ENCODE measurements at places on chromosomes 2 and 18.

DNA sequence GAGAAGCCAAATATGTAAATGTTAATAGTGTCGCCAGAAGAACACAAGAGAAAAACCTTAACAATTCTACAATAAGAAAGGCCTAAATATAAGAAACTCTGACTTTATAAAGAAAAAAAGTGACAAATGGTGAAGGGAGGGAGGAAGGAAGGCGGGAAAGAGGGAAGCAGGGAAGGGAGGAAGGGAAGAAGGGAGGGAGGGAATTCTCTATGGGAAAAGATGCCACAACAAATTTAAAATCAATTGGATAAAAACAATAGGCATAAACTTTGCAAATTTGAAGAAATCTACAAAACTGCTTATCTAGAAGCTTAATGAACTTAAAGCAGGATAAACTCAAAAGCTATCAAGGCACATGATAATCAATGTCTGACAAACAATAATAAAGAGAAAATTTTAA, 16.9 kb downstream of the NBAS start:
- DNase-seq, result no peak
- no peak overlapping the region for H3K27ac ChIP-seq
- H3K36me3 ChIP-seq, result no peaks in the 10 kb centered on the region
- no peaks in the 10 kb centered on the region for H3K27me3 ChIP-seq

GRCh38 chr2:231541645-231542044, 11.4 kb upstream of the NMUR1 start:
- no peaks in the 10 kb centered on the region for H3K36me3 ChIP-seq
- no peaks in the 10 kb centered on the region for H3K4me1 ChIP-seq
- no peak overlapping the region for H3K4me3 ChIP-seq
- no peaks in the 10 kb centered on the region for H3K27me3 ChIP-seq
- no peak overlapping the region for H3K27ac ChIP-seq
- DNase-seq, result peak; percentile 90

- H3K4me3 ChIP-seq, result peak overlapping the region; percentile 56
- no peak for DNase-seq
- no peaks in the 10 kb centered on the region for H3K4me1 ChIP-seq
Measured at GRCh38 chr2:105118960-105119359, 81.1 kb downstream of the MRPS9 start.

- no peaks in the 10 kb centered on the region for H3K36me3 ChIP-seq
- DNase-seq, result no peak
- no peaks in the 10 kb centered on the region for H3K4me1 ChIP-seq
- H3K27ac ChIP-seq, result no peak overlapping the region
- H3K4me3 ChIP-seq, result no peak overlapping the region
Measured at GRCh38 chr18:48904091-48904490, 46.7 kb downstream of the SMAD7 start.

- no peak for DNase-seq
- peak overlapping the region; percentile 60 for H3K27ac ChIP-seq
- no peaks in the 10 kb centered on the region for H3K27me3 ChIP-seq
- peak overlapping the region; percentile 32 for H3K4me3 ChIP-seq
Measured at GRCh38 chr18:47917923-47918610, 12.4 kb downstream of the SMAD2 start.

GRCh38 chr2:240619506-240620148, 5.7 kb upstream of the GPR35 start:
- no peak for DNase-seq
- H3K4me3 ChIP-seq, result no peak overlapping the region
- H3K27ac ChIP-seq, result no peak overlapping the region
- no peaks in the 10 kb centered on the region for H3K27me3 ChIP-seq

DNA sequence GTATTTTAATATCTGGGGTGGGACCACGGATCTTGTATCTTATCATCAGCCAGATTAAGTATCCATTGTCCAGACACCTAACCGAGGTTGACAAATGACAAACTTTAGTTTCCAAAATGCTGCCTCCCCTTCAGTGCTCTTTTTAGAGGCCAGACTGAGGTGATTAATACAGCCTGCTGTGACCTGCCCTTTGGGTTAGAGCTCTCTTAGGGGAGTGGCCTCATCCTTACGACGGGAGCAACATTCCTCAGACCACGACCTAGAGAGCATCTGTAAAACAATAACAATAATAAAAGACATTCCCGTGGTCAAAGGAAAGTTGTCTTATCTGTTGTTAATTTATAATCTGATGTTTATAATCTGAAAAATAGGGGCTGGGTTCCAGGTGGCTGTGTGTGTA, 405.3 kb downstream of the LPIN1 start:
- no peaks in the 10 kb centered on the region for H3K4me1 ChIP-seq
- H3K27me3 ChIP-seq, result peaks cover 3% of the 10 kb centered on the region
- no peak for DNase-seq
- H3K27ac ChIP-seq, result no peak overlapping the region
- no peaks in the 10 kb centered on the region for H3K36me3 ChIP-seq
- no peak overlapping the region for H3K4me3 ChIP-seq

- no peak overlapping the region for H3K4me3 ChIP-seq
- peaks cover 6% of the 10 kb centered on the region for H3K4me1 ChIP-seq
- H3K27ac ChIP-seq, result no peak overlapping the region
- H3K36me3 ChIP-seq, result no peaks in the 10 kb centered on the region
- DNase-seq, result no peak
- H3K27me3 ChIP-seq, result peaks cover 17% of the 10 kb centered on the region
Measured at GRCh38 chr2:218389333-218390150, 7.5 kb downstream of the SLC11A1 start.

GRCh38 chr2:15363142-15363541, 198.0 kb downstream of the NBAS start:
- peaks cover 7% of the 10 kb centered on the region for H3K4me1 ChIP-seq
- H3K27ac ChIP-seq, result no peak overlapping the region
- DNase-seq, result no peak
- H3K4me3 ChIP-seq, result no peak overlapping the region
- H3K27me3 ChIP-seq, result no peaks in the 10 kb centered on the region

- no peak for DNase-seq
- H3K27me3 ChIP-seq, result no peaks in the 10 kb centered on the region
- H3K4me1 ChIP-seq, result no peaks in the 10 kb centered on the region
- H3K36me3 ChIP-seq, result peaks cover 3% of the 10 kb centered on the region
Measured at GRCh38 chr2:219369447-219369861, 18.3 kb downstream of the DNPEP start.

DNA sequence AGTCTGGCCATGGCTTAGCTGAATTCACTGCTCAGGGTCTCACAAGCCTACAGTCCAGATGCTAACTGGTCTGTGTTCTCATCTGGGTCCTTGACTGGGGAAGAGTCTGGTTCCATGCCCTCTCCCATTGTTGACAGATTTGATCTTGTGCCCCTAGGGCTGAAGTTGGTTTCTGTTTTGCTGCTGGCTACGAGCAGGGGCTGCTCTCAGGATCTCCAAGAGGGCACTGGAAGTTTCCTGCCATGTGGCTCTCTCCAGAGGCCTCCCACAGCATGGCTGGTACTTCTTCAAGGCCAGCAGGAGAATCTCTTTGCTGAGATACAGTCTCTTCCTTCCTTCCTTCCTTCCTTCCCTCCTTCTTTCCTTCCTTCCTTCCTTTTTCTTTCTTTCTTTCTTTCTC, 78.1 kb downstream of the SPP2 start:
- H3K4me1 ChIP-seq, result no peaks in the 10 kb centered on the region
- no peaks in the 10 kb centered on the region for H3K36me3 ChIP-seq
- no peaks in the 10 kb centered on the region for H3K27me3 ChIP-seq
- no peak overlapping the region for H3K27ac ChIP-seq

GRCh38 chr2:39871291-39871761, 92.3 kb upstream of the THUMPD2 start:
- no peak for DNase-seq
- no peaks in the 10 kb centered on the region for H3K36me3 ChIP-seq
- H3K27ac ChIP-seq, result no peak overlapping the region
- H3K4me3 ChIP-seq, result no peak overlapping the region

GRCh38 chr2:150759106-150759505, 271.6 kb upstream of the RND3 start:
- H3K4me1 ChIP-seq, result no peaks in the 10 kb centered on the region
- DNase-seq, result no peak
- no peaks in the 10 kb centered on the region for H3K36me3 ChIP-seq
- H3K4me3 ChIP-seq, result no peak overlapping the region
- no peaks in the 10 kb centered on the region for H3K27me3 ChIP-seq

DNA sequence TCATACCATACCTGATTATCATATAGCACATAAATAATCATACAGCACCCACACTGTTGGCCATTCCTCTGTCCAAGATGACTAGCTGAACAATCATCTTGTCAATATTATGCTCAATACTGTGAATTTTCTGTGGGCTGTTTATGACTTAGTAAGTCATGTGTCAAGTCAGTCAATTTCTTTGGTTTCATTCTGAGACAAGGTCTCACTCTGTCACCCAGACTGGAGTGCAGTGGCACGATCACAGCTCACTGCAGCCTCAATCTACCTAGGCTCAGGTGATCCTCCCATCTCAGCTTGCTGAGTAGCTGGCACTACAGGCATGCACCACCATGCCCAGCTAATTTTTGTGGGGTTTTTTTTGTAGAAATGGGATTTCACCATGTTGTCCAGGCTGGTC, 5.7 kb downstream of the MCM6 start:
- DNase-seq, result no peak
- H3K36me3 ChIP-seq, result peaks cover 76% of the 10 kb centered on the region
- H3K4me1 ChIP-seq, result peaks cover 2% of the 10 kb centered on the region
- no peak overlapping the region for H3K27ac ChIP-seq

DNA sequence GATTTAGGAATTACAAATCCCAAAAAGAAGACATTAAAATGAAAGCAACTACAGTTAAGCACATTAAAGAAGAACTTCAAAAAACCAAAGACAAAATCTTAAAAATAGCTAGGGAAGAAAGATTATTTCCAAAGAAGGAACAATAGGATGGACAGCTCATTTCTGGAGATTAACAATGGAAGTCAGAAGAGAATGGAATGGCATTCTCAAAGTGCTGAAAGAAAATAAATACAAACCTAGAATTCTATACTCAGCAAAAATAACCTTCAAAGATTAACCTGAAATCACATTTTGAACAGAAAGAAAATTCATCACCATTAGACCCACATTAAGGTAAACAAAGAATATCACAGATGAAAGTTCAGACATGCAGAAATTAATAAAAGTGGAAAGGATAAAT, 229.2 kb downstream of the HDAC4 start:
- no peak overlapping the region for H3K27ac ChIP-seq
- DNase-seq, result no peak
- no peaks in the 10 kb centered on the region for H3K36me3 ChIP-seq
- H3K4me1 ChIP-seq, result no peaks in the 10 kb centered on the region
- H3K27me3 ChIP-seq, result no peaks in the 10 kb centered on the region

- no peaks in the 10 kb centered on the region for H3K4me1 ChIP-seq
- DNase-seq, result no peak
- H3K36me3 ChIP-seq, result no peaks in the 10 kb centered on the region
Measured at GRCh38 chr2:3486047-3487027, 33.0 kb downstream of the ADI1 start.

DNA sequence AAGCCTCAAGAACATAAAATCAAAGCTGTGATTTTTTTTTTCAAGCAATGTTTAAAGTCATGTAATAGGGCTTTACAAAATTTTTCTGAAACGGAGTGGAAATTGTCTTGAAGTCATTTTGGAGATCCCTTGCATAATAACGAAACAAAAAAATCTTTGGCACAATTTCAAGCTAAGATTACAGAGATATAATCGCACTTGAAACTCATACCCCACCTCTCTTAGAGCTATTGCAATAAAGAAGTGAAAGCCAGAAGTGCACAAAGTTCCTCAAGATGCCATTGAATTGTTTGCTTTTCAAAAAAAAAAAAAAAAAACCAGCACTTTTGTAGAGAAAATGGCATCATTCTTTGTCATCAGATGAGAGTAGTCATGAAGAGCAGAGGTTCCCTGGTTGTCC, 152.3 kb downstream of the PAX3 start:
- no peak overlapping the region for H3K27ac ChIP-seq
- no peaks in the 10 kb centered on the region for H3K4me1 ChIP-seq
- DNase-seq, result no peak
- H3K36me3 ChIP-seq, result no peaks in the 10 kb centered on the region

- no peak overlapping the region for H3K4me3 ChIP-seq
- no peaks in the 10 kb centered on the region for H3K36me3 ChIP-seq
- H3K27ac ChIP-seq, result no peak overlapping the region
Measured at GRCh38 chr2:2573658-2574293, 242.7 kb upstream of the MYT1L start.

DNA sequence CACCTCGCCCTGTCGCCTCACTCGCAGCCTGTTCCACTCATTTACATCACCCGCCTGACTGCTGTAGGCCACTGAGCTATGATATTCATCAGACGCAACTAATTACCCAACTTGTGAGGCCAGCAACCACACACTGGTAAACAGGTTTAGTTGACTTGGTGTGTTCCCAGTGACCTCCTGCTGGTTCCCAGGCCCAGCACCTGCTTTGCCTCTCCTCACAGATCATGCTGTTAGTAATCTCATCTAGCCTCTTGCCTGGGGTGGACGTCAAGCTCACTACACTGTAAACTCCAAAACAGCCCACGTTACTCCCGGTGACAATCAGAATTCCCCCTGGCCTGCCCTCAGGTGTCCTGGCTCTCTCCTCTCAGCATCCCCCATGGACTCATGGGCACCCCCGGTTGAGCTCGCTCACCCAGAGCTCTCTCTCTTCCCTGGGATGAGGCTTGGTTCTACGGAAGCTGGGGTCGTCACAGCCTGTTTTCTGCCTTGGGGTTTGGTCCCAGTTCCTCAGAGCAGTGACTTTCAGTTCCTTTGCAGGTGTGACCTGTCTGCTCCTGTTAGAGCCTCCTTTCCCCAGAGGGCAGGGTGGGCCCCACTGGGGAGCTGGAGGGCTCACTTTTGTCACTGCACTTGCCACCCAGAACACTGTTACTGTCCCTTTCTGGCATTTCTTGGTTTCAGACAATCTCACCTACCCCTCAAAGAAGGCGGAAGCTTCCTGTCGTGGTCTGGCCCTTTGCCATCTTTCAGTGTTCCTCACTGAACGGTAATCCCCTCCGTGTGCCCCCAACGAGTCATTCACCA, 40.3 kb downstream of the INPP5D start:
- H3K4me3 ChIP-seq, result no peak overlapping the region
- H3K36me3 ChIP-seq, result no peaks in the 10 kb centered on the region
- no peak for DNase-seq
- no peak overlapping the region for H3K27ac ChIP-seq
- no peaks in the 10 kb centered on the region for H3K27me3 ChIP-seq
- H3K4me1 ChIP-seq, result no peaks in the 10 kb centered on the region

DNA sequence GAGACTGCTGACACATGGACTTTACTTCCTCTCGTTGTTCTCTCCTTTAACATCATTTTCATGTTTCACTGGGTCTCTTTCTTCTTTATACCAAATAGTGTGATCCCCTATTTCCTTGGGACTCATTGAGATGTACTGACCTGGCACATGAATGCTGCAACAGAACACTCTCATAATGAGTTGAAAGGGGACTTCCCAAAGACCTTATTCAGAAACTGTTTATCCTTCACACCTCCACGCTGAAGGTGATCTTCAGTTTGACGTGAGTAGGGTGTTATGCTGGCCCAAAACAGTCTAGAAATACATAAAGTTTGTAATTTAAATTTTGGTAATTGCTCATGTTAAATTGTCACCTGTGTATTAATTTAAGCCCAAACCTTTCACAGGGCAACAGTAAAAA, 1096.8 kb upstream of the GYPC start:
- no peaks in the 10 kb centered on the region for H3K4me1 ChIP-seq
- DNase-seq, result no peak
- H3K36me3 ChIP-seq, result no peaks in the 10 kb centered on the region
- no peak overlapping the region for H3K27ac ChIP-seq
- no peak overlapping the region for H3K4me3 ChIP-seq
- H3K27me3 ChIP-seq, result no peaks in the 10 kb centered on the region

- H3K4me1 ChIP-seq, result peaks cover 4% of the 10 kb centered on the region
- no peak for DNase-seq
- H3K4me3 ChIP-seq, result no peak overlapping the region
- H3K27me3 ChIP-seq, result no peaks in the 10 kb centered on the region
- no peak overlapping the region for H3K27ac ChIP-seq
- no peaks in the 10 kb centered on the region for H3K36me3 ChIP-seq
Measured at GRCh38 chr2:88221365-88221942, 51.3 kb downstream of the THNSL2 start.
